K562 (cell line): ENCODE measurements at places on chromosomes 3 and 15. TPM values are rescaled to one million over a fixed set of nuclear protein-coding genes. Genes with fewer than 3 reads are reported as not detected.

Gene WNT5A
- total RNA-seq = 0.11 and 0.25 TPM in 2 replicates

Gene VIPR1
- total RNA-seq = 0.34 and 0.38 TPM in 2 replicates

Gene KBTBD13
- total RNA-seq = 0.11 and 0.13 TPM in 2 replicates

Gene SUSD5
- total RNA-seq = not detected in 2 replicates

Gene SUCNR1
- 0.09 and 0.24 TPM in 2 replicates for total RNA-seq

Gene ARNT2
- not detected in 2 replicates for total RNA-seq

Gene FANCD2OS
- not detected in 2 replicates for total RNA-seq

GRCh38 chr15:52800828-52801747 lies 11.0 kb upstream of the ONECUT1 start:
- H3K27ac ChIP-seq = no peak overlapping the region
- no peaks in the 10 kb centered on the region for H3K36me3 ChIP-seq
- peaks cover 73% of the 10 kb centered on the region for H3K27me3 ChIP-seq
- H3K4me3 ChIP-seq = no peak overlapping the region

DNA sequence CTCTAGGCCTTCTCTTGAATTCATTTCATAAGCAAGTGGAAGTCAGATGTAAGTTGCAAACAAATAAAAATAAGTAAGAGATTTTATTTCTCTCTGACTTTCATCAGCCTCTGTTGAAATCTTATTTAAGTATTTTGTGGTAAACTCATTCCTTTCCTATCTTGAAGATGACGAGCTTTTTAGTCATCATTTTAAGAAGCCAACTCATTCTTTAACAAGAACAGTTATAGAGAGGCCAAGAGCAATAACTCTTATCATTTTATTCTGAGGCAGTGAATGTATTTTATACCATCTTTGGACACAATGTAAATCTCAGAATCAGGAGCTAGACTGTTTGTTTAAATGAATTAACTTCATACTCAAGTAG lies 147.5 kb upstream of the MBNL1 start:
- no peaks in the 10 kb centered on the region for H3K27me3 ChIP-seq
- DNase-seq = no peak
- no peak overlapping the region for H3K27ac ChIP-seq
- H3K4me3 ChIP-seq = no peak overlapping the region

DNA sequence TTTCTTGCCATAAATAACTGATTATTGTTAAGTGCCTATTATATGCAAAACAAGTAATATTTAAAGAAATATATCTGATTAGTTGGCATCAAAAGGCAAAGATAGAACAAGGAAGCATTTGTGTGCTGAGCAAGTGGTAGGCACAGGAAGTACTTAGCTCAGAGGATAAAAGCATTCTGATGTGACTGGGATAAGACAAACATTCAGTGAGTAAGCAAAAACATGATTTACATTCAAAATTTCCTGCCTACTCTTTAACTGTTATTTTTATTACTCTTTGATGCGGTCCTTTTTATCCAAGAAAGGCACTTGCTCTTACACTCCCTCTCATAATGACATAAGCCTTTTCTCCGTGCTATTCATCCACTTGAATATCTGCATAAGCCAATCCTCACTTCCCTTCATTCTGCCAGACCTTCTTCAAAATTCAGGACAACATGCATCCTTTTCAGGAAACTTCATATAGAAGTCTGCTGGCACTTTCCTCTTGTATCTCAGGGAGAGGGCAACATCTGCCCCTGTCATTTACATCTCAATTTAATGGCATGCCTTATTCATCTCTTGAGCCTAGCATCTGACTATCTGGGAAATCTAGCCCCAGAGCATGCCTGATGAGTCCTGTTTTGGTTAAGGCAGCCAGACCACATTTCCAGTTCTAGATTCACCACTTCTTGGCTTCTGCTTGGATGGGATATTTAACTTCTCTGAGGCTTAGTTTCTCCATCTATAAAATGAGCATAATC lies 478.2 kb upstream of the ROBO2 start:
- no peak overlapping the region for H3K27ac ChIP-seq
- no peak overlapping the region for H3K4me3 ChIP-seq
- H3K27me3 ChIP-seq = no peaks in the 10 kb centered on the region
- no peak for DNase-seq
- no peaks in the 10 kb centered on the region for H3K36me3 ChIP-seq
- no peaks in the 10 kb centered on the region for H3K4me1 ChIP-seq

- peaks cover 19% of the 10 kb centered on the region for H3K27me3 ChIP-seq
- no peak overlapping the region for H3K4me3 ChIP-seq
- H3K4me1 ChIP-seq = peaks cover 23% of the 10 kb centered on the region
- no peak overlapping the region for H3K27ac ChIP-seq
Measured at GRCh38 chr15:89338036-89338435, 3.4 kb upstream of the POLG start.

- H3K36me3 ChIP-seq = no peaks in the 10 kb centered on the region
- H3K27me3 ChIP-seq = no peaks in the 10 kb centered on the region
- no peak overlapping the region for H3K4me3 ChIP-seq
- no peak overlapping the region for H3K27ac ChIP-seq
- DNase-seq = no peak
- no peaks in the 10 kb centered on the region; the same call in 1 of the 2 replicates for H3K4me1 ChIP-seq
Measured at GRCh38 chr3:152208439-152208838, 60.3 kb upstream of the MBNL1 start.
